ENCODE measurements at places on chromosomes 12 and 14.

GRCh38 chr14:60288279-60288678 lies 39.3 kb downstream of the PPM1A start:
- DNase-seq = no peak

GRCh38 chr14:90676356-90676755 lies 139.9 kb downstream of the TTC7B start:
- DNase-seq = no peak

GRCh38 chr14:105173901-105174894 lies 5.6 kb upstream of the JAG2 start:
- no peak for DNase-seq

DNA sequence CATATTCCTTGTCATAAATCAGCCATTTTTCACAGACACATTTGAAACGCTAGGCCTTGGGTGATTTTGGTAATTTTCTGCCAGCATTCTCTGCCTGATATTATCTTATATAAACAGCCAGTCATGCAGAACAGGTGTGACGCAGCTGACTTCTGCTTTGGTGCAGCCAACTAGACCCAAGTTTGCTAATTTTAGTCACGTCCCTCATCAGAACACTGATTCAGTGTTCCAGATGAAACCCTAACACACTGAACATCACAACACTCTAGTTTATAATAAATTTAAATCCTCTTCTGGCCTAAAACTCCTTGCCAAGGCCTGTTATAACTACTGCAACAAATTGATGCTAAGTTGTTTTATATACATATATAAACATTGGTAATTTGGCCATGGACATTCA lies 386.1 kb downstream of the SEC23A start:
- DNase-seq = no peak

DNA sequence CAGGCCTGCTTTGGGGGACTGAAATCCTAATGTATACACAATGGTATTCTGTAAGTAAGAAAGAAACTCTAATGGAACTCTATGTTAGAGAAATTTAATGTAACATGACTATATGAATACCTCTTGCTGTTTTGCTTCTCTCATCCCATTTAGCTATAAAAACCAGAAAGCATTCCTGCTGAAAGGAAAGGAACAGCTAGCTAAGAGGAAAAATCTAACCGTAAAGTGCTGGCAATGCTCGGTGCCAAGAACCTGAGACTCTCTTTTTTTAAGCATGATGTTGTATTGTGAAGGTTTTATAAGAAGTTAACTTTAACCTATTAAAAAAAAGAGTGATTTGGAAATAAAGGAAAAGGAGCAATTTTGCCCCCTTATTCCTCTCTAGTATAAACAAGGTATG lies 75.6 kb upstream of the DACT1 start:
- DNase-seq = no peak

- DNase-seq = no peak
Observed at GRCh38 chr12:91640021-91640420, 457.4 kb upstream of the DCN start.

DNA sequence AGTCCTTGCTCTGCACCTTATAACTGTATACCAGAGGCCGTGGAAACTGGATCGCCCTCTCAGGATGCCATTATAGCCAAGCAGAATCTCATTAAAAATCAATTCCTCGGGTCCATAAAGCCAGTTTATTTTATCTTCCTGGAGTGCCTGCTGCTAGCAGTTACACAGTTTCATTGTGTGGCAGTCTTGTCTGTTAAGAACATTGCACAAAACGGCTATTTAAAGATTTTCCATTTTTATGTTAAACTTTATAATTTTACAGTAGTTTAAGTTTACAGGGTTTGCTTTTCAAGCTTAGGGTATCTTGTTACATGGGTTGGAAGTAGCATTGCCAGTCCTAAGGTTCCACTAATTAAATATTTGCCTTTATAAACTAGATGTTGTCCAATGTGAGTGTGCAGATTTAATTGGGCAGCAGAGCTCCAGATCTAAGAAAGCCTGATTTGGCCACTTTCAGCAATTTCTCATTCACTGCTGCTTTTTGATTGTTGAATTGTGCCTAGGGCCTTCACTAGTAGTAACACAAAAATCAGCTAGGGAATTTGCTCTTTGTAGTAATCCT lies 17.0 kb downstream of the TMEM30B start:
- DNase-seq = no peak

GRCh38 chr12:123267335-123267920 lies 4.2 kb downstream of the CDK2AP1 start:
- no peak for DNase-seq

All from fibroblast of upper back skin (primary cell).